NCI-H1436 treated with DMSO at 0.1 percent for 48 hours (cell line): ENCODE measurements at places on chromosomes 12 and 14.
A peak's percentile ranks its signal among the peaks of the same experiment; 100 is the strongest.

DNA sequence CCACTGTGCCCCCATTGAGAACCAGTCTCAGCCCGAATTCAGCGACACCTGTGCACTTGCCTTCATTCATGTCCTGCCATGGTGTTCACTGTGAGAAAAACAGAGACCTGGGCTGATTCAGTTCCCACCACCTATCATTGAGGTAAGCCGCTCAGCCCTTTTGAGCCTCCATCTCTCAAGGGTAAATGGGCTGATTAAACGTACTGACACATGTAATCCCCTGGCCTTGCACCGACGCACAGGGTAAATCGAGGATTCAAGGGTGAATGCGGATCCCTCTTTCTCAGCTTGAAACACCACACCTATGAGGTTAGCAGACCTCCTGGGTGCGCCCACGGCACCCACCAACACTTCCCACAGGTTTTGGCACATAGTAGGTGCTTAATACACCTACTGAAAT lies 69.7 kb downstream of the C14orf132 start:
- no peak for DNase-seq

GRCh38 chr12:62767946-62768345 lies 167.0 kb downstream of the PPM1H start:
- no peak for DNase-seq

- DNase-seq = no peak
These were observed 1.6 kb downstream of the LRRC74A start for GRCh38 chr14:76827696-76828296.

DNA sequence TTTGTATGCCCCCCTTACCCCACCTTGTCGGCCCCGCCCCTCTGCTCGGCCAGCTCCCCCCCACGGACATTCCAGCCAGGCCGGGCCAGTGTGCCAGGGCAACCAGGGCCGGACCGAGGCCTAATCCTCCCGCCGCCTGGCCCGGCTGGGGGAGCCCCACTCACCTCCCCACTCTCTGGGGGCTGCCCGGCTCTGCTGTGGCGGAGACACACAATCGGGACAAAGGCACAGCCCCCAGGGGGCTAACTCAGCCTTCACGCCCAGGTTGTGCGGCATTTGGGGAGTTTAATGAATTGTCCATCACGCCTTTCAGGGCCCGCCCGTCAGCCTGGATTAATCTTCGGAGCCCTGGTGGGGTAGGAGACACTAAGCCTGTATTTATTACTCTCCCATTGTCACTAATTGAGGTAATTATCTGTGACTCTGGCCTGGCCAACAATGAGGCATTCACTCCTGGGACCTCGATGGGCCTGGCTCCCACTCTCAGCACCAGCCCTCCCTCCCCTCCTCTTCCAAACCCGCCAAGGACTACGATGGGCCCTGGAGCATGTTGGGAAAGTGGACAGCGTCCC lies 8.7 kb downstream of the WNT1 start:
- no peak for DNase-seq

DNA sequence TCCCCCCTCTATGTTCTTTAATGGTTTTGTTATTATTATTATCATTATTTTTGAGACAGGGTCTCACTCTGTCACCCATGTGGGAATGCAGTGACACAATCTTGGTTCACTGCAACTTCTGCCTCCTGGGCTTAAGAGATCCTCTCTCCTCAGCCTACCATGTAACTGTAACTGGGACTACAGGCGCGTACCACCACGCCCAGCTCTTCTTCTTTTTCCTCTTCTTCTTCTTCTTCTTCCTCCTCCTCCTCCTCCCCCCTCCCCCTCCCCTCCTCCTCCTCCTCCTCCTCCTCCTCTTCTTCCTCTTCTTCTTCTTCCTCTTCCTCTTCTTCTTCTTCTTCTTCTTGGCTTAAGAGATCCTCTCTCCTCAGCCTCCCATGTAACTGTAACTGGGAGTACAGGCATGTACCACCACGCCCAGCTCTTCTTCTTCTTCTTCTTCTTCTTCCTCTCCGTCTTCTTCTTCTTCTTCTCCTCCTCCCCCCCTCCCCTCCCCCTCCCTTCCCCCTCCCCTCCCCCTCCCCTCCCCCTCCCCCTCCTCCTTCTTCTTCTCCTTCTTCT lies 5.4 kb upstream of the KRT7 start:
- DNase-seq = no peak

DNA sequence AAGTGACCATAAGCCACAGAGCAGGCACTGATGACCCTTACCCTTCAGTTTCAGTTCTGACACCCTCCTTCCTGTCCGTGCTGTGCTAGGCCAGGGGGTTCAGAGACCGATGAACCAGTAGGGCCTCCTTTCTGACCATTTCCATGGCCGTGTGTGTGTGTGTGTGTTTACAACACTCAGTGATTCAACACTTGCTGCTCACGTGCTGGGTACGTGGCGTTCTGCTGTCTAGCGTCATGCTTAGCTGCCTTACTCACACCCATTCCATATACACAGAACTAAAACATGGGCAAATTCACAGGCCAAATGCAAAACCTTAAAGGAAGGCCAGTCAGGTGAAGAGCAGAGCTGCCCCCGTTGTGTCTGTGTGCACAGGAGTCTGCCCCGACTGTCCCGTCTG lies 67.5 kb downstream of the DNAH10 start:
- DNase-seq = no peak

GRCh38 chr14:56065621-56066290 lies 52.5 kb upstream of the PELI2 start:
- no peak for DNase-seq

DNA sequence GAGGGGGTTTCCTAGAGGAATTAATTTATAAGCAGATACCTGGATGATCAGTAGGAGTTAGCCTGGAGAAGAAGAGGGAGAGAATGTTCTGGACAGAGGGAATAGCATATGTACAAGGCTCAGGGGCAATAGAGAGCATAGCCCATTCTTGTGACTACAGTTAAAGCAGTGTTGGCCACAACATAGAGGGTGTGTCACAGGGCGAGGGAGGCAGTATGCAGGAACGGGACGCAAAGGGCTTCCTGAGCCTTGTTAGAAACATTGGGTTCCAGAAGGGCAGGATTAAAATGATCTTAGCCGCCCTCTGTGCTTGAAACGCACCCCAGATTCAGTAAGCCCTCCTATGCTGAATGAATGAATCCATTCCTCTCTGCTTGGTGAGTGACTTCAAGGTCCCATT lies 142.2 kb upstream of the PWP1 start:
- no peak for DNase-seq

GRCh38 chr12:48044396-48044795 lies 40.1 kb upstream of the COL2A1 start:
- no peak for DNase-seq

- peak; percentile 27 for DNase-seq
These were observed at the start of the genes FOXM1 and RHNO1 for GRCh38 chr12:2877047-2877952. FOXM1 (minus strand) TSS chr12:2877174; CDS start chr12:2874478, 2,696 bp downstream. RHNO1 (plus strand) TSS chr12:2877223; CDS start chr12:2885367, 8,144 bp downstream.

DNA sequence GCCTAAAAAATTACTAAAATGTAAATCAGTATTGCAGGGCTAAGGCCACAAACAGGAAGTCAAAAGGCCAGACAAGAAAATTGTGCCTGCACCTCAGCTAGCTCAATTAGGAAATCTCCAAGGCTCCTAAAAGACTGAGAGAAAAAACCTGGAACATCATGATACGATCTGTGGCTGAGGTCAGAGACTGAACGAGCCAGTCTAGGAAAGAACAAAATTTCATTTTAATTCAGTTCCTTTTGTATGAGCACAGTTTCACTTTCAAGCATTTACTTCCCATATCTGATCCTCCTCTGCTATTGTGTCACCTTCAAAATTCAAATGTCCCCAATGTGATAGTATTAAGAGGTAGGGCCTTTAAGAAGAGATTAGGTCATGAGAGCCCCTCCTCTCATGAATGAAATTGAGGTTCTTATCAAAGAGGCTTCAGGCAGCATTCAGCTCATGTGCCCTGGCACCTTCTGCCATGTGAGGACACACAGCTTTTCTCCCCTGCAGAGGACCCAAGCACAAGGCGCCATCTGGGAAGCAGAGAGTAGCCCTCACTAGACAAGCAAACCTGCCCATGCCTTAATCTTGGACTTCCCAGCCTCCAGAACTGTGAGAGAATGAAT lies 14.8 kb downstream of the PRKAB1 start:
- DNase-seq = no peak

DNA sequence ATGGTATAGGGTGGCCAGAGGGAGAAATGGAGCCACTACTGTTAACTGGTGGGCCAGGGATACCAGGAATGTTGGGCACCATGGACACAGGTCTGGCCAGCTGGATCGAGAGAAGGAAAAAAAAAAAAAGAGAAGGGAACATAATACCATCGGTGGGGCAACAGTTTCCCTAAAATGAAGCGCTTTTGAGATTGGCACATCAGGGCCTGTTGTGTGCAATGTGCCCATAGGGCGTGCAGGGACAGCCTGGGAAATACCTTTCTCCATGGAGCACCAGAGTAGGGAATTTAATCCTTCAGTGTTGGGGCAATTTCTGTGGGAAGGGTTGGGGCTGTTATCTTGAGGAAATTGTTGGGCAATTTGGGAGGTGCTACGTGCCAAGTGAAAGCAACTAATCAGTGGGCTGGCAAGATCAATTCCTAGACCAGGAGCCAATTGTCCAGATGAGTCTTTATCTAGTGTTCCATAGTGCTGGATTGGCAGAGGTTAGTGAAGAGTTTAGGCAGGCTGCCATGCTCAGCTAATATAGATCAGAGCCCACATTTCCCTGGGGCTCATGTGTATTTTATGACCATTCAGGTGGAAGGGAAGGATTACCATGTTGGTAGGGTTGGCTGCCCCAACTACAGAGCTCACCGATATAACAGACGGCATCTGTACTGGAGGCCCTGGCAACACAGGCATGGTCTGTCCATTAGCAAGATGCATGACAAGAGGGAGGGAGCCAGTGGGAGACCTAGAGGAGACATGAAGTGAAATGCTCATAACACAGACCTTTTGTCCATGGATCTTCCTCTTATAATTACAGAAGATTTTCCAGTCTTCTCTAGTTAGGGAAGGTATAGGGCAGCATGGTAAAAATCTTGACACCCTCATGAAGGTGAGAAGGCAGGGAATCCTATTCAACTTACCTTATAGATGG lies 25.5 kb upstream of the NPFF start:
- no peak for DNase-seq

DNA sequence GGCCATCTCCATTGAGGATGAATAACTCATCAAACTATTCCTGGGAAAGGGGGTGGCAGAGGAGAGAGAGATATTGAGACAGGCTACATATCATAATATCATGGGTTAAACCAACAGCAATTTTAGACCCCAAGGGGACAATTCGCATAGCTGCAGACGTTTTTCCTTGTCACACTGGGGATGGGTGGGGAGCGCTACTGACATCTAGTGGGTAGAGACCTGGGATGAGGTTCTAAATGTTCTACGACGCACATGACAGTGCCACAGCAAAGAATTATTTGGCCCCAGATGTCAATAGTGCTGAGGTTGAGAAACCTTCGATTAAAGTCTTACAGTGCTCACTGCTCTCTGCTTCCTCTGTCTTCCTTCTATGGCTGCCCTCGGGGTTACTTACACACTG lies 425.6 kb downstream of the NRXN3 start:
- DNase-seq = no peak

DNA sequence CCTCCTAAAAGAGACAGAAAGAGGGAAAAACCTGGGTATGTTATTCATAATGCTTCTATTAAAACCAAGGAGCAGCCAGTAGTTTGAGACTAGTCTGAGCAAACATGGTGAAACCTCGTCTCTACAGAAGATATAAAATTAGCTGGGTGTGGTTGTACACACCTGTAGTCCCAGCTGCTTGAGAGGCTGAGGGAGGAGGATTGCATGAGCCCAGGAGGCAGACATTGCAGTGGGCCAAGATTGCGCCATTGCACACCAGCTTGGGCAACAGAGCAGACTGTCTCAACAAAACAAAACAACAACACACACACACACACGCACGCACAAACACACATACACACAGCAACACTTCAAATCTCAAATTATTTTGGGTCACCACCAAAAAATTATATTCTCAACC lies 27.8 kb downstream of the HECTD4 start:
- no peak for DNase-seq

DNA sequence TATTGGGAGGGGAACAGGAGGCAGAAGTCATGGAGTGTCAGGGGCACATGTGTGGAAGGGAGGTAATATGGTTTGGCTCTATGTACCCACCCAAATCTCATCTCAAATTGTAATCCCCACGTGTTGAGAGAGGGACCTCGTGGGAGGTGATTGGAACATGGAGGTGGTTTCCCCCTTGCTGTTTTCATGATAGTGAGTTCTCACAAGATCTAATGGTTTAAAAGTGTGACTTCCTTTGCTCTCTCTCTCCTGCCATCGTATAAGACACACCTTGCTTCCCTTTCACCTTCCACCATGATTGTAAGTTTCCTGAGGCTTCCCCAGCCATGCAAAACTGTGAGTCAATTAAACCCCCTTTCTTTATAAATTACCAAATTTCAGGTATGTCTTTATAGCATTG lies 41.6 kb upstream of the CDK17 start:
- DNase-seq = no peak

DNA sequence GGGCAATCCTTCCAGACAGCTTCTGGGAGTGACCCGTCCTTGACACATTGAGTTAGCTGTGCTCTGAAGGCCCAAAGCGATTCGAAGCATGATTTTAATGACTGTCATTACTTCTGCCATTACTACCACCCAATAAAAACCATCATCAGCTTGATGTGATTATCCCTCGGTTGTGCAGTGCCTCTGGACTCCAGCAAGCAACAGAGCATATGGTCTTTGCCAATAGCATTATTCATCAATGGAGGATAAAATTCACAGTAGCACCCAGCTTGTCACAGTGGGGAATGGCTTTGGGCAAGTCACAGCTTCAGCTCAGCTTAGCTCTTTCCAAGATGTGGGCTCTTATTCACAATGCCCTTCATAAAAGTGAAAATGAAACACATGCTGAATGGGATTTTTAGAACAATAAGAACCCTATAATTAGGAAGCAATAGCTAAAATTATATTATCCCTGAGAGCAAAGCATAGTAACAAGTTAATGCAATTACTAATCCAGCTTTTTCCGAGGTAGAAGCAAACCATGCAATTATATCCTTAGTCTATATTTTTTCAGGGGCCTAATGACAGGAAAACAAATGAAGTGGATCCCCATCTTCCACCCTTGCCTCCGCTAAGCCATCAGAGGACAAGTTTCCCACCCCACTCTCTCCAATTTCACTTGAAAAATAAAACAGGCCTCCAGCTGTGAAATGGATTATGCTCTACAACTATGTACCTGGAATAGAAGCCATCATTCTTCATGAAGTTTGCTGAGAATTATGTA lies 163.0 kb upstream of the EEA1 start:
- DNase-seq = no peak

DNA sequence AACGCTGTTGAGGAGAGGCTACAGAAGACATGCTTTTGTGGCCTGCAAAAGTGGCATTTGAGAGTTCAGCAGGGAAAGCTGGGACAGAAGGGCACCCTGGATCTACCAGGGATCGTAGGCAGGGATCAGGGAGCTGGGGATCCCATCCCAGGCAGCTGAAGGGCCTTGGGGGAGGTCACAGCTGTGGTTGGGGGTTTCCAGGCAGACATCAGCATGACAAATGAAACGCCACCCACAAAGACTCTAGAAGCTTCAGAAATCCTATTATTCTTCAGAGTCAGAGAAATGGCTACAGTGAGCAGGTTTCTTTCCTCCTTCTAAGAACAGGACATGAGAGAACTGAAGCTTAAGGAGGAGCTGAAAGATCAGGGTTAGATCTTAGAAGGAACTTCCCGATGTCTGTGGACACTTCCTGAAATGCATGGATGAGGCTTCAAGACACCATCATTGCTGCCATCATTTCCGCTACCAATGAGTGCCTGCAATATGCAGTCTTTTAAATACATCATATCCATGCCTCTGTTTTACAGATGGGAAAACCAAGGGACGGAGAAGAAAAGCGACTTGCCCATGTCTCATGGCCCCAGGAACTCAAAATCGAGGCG lies 104.3 kb downstream of the RBM19 start:
- no peak for DNase-seq

GRCh38 chr12:5014269-5014668 lies 29.4 kb upstream of the KCNA5 start:
- no peak for DNase-seq
